ENCODE measurements at places on chromosomes 4 and X.

DNA sequence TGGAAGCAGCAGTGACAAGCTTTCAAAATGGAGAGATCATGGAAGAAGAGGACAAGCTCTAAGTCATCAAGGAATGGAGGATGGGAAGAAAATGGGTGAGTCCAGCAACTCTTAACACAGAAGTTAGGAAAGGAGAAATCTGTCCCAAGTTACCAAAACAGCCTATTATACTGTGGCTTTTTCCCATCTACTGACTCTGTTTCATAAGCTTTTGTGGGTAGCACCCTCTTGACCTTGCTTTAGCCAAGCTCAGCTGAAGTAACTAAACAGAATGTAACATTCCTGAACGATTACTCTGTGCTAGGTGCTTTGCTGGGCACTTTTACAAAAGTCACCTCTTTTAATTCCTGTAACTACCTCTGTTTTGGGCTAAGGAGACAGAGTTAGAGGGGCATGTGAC, 54.9 kb downstream of the MAP7D2 start:
- no peak for DNase-seq

- no peak for DNase-seq
Observed at GRCh38 chr4:47287735-47288134, 175.8 kb downstream of the COMMD8 start.

GRCh38 chrX:152878976-152879755, 18.7 kb upstream of the ZNF185 start:
- no peak for DNase-seq

- no peak for DNase-seq
Observed at GRCh38 chrX:75151827-75152592, 4.1 kb downstream of the ABCB7 start.

Measured in CD4-positive, alpha-beta T cell treated with Interleukin-6 for 4 hours (primary cell).